ENCODE measurements at places on chromosomes 6 and 20. TPM values are rescaled to one million over a fixed set of nuclear protein-coding genes. Genes with fewer than 3 reads are reported as not detected.

TRIM10 gene
- not detected for total RNA-seq

OTOR gene
- not detected for total RNA-seq

PDE10A gene
- total RNA-seq, result 14.4 TPM

GRCh38 chr6:5036269-5036668 is 32.4 kb upstream of the RPP40 start:
- peak; percentile 23 for DNase-seq
- H3K4me1 ChIP-seq, result peaks cover 13% of the 10 kb centered on the region
- no peak overlapping the region for H3K27ac ChIP-seq
- H3K27me3 ChIP-seq, result peaks cover 21% of the 10 kb centered on the region
- H3K36me3 ChIP-seq, result no peaks in the 10 kb centered on the region
- H3K4me3 ChIP-seq, result no peak overlapping the region

DNA sequence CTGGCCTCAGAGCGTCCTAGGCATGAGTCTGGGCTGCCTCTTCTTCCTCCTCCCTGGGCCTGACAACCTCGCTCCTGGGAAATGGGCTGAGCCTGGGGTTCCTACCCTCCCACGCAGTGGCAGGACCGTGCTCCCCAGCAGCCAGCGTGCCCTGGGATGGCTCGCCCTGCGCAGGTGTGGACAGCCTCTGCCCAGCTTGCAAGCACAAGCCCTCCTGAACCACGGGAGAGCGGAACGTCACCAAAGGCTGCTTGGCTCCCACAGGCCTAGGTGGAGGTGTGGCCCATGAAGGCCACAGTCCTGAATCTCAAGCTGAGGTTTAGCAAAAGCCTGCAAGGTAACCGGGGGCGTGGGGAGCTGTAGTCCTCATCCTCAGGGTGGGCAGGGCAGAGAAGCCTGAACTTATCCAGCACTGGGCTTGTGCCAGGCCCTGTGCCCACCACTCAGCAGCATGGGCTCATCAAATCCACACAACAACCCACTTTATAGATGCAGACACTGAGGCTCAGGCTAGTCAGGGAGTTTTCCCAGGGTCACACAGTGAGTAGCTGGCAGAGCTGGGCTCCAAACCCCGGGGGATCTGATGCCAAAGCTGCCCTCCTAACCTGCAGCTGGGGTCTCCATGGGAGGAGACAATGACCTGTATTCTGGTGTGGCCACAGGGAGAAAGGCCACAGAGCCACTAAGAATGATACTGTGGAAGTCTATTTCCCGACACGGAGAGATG is 25.3 kb downstream of the RBM38 start:
- peaks cover 3% of the 10 kb centered on the region for H3K27me3 ChIP-seq
- H3K27ac ChIP-seq, result no peak overlapping the region
- H3K4me3 ChIP-seq, result no peak overlapping the region
- no peaks in the 10 kb centered on the region for H3K4me1 ChIP-seq

Measured in progenitor cell of endocrine pancreas (in vitro differentiated cells).